Erythroblast (primary cell): ENCODE measurements at places on chromosomes 1 and 21.

DNA sequence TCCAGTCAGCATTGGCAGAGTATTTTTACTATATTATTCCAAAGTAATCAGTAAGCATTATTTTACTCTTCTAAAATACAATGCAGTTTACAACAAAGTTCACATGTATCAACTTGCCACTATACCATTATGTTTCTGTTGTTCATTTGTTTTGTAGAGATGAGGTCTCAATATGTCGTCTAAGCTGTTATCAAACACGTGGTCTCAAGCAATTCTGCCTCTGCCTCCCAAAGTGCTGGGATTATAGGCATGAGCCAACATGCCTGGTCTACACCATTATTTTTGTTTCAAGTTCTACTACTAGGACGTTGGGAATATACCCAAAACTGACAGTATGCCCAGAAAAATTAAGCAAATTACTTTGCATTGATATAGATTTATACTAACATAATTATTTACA is 19.8 kb downstream of the FAF1 start:
- DNase-seq = no peak

GRCh38 chr1:165942062-165942461 is 114.6 kb downstream of the UCK2 start:
- no peak for DNase-seq

GRCh38 chr1:2603521-2604155 is 17.1 kb downstream of the PRXL2B start:
- DNase-seq = no peak

GRCh38 chr1:198649232-198649967 is 10.6 kb downstream of the PTPRC start:
- DNase-seq = no peak

DNA sequence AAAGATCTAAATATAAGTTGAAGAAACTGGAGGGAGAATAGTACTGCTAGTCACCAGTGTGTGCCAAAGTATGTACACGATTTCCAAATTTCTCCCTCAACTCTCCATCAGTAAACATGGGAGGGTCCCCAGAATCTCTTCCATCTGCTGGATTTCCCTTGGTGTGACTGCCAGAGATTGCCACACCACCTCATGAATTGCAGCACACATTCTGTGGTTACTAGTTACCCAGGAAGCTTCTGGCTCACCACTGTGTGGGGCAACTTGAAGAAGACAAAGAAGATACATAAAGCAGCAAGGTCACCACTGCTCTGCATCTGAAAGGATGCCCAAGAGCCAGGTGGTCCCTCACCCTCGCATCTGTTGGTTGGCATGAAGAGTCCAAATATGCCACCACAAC is 191.7 kb upstream of the ESRRG start:
- DNase-seq = no peak

DNA sequence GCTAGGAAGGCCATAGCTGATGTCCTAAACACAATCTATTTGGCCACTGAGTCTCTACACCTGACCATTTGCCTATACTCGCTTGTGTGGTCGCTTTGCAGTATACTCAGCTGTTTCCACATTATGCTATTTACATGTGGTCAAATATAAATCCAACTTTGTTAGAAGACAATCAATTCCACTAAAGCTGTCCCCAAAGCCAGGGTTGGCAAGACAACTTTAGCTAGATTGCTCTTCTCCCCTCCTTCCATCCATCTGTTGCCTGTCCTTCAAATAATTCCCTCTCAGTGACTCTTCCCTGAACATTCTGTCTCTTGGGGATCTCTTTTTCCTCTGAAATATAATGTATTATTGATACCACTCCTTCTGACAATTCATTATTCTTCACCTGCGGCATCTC is 30.1 kb downstream of the AVPR1B start:
- DNase-seq = no peak

DNA sequence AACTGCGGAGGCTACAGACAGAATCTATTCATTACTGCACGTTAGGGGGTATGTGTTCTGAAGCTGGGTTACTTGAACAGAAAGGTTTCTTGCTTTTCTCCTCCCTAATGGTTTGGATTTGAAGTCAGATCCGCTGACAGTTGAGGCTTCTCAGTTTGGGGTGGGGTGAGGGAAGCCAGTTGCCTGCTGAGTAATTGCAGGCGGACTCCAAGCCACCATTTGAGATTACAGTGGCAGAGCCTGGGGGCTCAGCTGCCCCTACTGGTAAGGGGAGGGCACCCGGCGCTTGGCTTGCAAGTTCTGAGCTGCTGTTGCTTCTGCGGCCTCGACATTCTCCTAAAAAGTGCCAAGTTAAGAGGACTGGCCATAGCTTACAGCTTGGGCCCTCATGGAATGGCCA is 2.0 kb downstream of the GRHL3 start:
- no peak for DNase-seq

DNA sequence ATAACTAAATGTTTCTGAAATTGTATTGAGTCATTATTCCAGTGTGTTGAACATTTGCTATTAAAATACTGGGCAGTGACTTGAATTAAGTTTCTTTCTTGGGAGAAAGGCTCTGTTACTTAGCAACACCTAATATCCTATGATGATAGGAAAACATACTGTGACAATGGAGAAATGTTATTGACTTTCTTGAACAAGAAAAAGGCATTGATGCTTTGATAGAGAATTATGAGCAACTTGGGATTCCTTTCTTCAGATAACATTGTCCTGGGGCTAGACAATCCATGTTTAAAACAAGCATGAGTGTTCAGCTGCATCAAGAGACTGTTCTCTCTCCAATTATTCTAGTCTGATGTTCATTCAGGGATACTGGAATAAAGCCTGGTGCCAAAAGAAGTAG is 215.9 kb upstream of the L1TD1 start:
- DNase-seq = no peak

- DNase-seq = no peak
These were observed 15.7 kb downstream of the VCAM1 start for GRCh38 chr1:100735244-100735643.

DNA sequence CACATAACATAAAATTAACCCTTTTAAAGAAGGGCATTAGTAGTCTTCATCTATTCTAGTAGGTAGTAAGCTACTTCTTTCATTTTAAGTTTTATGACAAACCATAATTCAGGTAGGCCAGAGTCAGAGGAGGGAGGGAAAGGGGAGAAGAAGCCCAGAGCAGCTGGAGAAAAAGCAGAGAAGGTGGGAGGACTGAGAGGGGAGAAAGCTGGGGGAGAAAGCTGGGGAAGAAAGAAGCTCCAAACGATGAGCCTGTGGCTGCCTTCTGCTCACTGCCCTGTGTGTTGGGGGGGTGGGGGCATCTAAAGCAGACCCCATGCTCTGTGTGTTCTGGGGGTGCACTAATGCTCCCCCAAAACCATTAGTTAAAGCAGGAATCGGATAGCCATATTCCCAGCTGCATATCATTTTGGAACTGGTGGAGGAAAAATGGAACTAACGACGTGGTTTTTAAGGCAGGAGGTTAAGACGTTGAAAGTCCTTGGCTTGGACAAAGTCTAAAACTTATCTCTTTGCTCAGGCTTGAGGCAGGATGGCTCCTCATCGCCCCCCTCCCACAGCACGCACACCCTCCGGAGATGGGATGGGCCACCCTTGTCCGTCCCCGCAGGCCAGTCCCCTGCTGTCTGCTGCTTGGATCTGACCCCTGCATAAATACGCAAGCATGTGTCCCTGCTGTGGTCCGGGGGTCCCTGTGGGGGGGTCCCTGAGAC is 184.2 kb downstream of the DYRK1A start:
- no peak for DNase-seq

GRCh38 chr1:241985787-241986186 is 13.1 kb downstream of the MAP1LC3C start:
- DNase-seq = peak; percentile 22

DNA sequence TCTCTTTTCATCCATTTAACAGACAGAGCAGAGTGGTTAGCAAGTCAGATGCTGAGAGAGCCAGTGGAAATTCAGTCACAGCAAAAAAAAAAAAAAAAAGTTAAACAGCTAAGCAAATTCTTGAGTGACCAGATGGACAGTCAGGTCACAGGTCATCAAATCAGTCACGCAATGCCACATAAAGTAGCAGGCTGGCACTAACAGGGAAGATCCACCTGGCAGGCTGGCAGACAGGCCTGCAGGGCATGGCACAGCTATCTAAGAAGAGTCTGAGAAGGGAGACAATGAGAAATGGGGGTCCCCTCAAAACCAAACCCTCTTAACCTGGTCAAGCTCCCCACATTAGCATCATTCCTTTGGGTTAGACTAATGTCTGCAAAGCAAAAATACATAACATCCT is 371.9 kb downstream of the TTLL7 start:
- DNase-seq = no peak
